ENCODE measurements at places on chromosomes 4 and X. TPM values are rescaled to one million over a fixed set of nuclear protein-coding genes. Genes with fewer than 3 reads are reported as not detected.

GRCh38 chr4:162803378-162803777 lies 363.3 kb downstream of the NAF1 start:
- DNase-seq: no peak

DNA sequence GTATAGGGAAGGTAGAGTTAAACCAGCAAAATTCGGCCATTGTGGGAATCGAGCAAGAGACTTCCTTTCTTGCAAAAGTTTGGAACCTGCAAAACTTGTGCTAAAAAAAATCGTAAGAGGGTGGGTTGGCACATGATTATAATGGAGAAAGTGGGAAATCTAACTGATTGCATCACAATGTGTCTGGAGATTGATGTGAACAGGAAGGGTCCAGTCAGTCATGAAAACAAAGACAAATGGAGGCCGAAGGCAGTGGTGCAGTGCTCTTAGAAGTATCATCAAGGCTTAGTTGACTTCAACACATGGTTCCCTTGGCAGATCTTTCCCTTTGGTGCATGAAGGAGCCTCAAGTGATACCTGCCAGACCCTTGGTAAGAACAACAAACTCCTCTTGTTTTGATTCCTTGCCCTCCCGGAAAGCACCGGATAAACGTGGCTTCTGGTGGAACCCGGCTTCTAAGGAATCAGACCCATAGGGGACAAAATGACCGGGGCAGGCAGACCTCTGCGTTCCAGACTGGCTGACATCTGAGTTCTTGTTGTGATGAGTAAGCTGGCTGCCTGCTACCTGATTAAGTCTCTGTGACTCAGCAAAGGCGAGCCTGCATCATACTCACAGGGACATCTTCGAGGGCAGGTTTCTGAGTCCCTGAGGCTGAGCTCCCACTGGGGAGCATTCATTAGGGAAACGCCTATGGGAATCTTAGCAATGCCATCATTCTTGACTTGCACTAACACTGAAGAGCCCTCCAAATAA lies 87.7 kb upstream of the MAP3K15 start:
- peak; percentile 76 for DNase-seq

GRCh38 chr4:72340803-72341431 lies 228.1 kb downstream of the ADAMTS3 start:
- peak; percentile 19 for DNase-seq

- no peak for DNase-seq
Observed at GRCh38 chr4:132958457-132959263, 190.4 kb upstream of the PCDH10 start.

GRCh38 chr4:87032884-87033533 lies 98.2 kb downstream of the AFF1 start:
- DNase-seq: peak; percentile 81

DNA sequence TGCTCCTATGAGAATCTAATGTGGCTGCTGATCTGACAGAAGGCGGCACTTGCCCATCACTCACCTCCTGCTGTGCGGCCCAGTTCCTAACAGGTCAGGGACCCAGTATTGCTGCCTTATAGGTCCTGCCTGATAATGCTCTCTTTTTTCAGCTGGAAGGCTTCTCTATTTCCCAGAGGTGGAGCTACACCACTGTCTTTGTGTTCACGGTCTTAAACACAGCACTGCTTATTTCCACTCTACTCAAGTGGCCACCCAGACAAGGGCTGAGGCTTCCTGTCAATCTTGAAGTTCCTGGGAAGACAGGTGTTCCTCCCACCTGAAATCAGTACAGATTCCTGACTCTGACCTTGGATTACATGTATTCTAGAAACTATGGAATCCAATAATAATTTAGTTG lies 270.6 kb downstream of the NR3C2 start:
- no peak for DNase-seq

DNA sequence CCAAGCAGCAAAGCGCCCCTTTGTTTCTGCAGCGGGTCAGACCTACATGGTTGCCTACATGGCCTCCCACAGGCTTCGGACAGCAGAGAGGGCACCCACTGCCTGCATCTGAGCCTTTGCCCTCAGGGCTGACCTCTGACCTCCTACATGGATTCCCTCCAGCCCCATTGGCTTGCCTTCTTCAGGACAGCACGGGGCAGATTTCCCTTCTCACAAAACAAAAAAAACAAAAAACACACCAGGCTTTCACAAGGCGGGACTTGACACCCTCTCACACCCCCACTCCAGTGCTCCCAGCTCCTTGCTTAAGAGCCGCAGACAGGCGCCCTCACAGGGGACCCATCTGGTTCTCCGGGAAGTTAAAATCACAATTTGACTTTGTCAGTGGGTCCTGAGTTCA lies 32.9 kb downstream of the ZFYVE28 start:
- DNase-seq: no peak

DNA sequence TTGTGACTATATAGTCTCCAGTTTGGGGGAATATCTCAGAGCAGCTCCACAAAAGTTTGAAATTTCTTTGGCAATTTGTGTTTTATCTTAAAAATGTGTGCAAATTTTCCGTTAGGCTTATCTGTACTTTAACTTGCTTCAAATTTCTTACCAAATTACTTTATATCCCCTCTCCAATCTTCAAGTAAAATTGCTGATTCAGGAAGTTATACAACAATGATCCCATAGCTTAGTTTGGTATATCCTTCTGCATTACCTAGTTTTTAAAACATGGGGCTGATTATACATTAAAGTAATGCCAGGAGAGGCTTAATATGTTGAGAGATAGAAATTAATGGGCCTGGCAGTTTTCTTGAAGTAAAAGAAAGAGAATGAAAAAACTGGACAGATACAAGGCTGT lies 66.6 kb downstream of the TAF1 start:
- DNase-seq: no peak

DNA sequence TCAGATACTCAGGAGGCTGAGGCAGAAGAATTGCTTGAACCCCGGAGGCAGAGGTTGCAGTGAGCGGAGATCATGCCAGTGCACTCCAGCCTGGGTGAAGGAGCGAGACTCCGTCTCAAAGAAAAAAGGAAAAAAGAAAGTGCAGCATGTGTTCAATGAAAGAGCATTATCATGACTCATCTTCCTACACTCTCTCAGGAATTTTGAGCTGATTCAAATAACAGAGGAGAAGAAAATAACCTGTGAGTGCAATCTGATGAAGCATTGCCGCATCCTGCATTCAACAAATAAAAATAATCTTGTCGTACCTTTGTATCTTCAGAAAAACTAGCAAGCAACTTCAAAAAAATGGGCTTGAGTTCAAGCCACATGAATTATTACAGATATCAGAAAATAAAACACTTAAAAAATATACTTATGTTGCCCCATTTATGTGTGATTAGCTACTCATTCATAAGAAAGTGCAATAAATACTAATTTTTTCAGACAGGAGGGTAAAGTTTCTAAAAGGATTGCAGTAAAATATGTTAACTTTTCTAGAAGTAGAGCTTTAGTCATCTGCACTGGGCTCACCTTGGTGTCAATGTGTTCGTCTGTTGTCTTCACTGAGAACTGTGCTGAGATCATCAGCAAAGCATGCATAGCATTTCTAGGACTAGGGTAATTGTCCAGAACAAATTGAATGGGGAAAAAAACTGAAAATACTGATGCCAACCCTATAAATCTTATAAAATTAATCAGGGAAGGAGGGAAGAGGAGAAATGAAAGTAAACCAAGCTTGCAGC lies 90.4 kb upstream of the VCX3B start:
- DNase-seq: peak; percentile 78

- no peak for DNase-seq
Observed at GRCh38 chrX:72005046-72005445, 94.4 kb downstream of the NHSL2 start.

DNA sequence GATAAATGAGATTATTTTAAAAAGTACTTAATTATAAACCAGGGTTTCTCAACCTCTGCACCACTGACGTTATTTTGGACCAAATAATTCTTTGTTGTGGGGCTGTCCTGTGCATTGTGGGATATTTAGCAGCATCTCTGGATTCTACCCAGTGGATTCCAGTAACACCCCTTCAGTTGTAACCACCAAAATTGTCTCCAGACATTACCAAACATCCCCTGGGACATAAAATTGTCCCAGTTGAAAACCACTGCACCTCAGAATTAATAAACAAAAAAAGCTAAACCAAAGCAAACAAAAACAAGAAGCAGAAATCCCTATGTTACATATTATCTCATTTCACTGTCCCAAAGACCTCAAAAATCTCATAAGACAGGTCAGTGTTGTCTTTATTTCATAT lies 54.2 kb upstream of the GIMD1 start:
- DNase-seq: no peak

GRCh38 chrX:31889088-31889487 lies 817.2 kb upstream of the FTHL17 start:
- DNase-seq: no peak

DNA sequence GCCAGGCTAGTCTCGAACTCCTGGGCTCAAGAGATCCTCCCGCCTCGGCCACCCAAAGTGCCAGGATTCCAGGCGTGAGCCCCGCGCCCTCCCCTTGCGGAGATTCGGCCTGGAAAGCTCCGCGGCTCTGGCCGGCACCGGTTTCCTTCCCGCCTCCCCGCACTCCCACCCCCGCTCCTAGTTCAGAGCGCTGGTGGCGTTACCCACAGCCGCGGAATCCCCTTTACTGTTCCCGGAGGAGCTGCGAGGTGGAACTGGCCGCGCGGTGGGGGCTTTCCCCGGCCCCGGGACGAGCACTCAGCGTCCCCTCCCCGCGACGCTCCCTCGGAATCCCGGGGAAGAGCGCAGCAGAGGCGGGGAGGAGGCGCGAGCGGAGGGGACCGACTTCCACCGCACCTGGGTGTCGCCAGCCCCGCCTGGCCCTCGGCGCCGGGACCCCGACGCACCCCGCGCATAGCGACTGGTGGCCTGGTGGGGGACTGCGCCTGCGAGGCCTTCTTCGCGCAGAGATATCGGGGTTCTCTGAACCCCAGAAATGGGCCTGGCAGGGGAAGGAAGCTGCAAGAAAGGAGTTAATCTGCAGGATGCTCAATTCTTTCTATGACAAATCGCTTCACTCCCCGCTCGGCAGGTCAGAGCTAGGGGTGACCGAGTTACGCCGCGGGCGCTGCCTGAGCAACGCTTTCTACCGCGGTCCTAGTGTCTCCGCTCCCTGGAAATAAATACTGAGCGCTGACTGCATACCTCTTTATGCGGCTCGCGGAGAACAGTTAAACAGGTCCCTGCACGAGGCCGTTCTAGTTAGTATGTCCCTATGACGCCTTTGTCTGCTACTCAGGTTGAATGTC lies 14.6 kb upstream of the SLC25A4 start:
- DNase-seq: peak; percentile 6

DNA sequence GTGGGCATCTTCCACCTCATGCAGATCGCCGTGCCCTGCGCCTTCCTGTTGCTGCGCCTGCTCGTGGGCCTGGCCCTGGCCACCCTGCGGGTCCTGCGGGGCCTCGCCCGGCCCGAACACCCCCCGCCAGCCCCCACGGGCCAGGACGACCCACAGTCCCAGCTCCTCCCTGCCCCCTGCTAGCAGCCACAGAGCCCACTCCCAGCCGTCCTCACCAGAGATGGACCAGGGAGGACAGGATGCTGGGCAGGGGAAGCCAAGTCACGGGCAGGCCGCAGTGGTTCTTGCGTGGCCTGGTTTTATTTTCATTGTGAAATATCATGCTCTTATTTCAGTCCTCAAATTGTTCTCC lies 15.1 kb downstream of the DGKQ start:
- DNase-seq: no peak

DNA sequence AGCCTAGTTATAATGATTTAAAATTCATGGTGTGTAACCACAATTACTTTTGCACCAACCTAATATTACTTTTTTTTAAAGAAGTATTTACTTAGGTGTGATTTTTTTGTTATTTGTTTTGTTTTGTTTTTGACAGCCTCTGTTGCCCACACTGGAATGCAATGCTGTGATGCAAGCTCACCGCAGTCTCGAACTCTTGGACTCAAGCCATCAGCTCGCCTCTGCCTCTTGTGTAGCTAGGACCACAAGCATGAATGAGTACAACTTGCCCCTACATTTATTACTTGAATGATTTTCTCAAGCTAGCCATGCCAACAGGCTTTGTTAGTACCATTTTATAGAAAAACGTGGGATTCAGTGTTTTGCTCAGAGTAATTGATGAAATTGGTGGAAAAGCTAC lies 488.8 kb upstream of the CPEB2 start:
- peak; percentile 6 for DNase-seq

DNA sequence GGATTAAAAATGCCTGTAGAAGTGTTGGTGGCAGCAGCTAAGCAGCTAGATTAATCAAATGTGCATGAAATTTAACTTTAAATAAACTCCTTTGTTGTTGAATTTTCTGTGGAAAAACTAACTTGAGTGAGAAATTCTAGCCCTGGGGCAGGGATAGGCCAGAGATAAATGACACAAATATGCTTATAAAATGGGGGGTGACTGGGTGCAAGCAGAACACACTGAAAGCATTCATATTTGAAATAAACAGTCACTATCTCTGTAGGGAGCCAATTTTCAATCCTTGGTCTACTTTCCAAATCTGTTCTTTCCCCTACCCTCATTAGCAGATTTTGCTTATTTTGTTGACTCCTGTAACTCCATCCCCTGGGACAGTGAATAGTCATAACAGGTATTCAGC lies 47.9 kb downstream of the RBPJ start:
- no peak for DNase-seq

GRCh38 chrX:86002076-86002896 lies 45.1 kb downstream of the CHM start:
- peak; percentile 59 for DNase-seq

- peak; percentile 56 for DNase-seq
Observed at GRCh38 chrX:40146262-40147125, 48.7 kb upstream of the BCOR start.

DNA sequence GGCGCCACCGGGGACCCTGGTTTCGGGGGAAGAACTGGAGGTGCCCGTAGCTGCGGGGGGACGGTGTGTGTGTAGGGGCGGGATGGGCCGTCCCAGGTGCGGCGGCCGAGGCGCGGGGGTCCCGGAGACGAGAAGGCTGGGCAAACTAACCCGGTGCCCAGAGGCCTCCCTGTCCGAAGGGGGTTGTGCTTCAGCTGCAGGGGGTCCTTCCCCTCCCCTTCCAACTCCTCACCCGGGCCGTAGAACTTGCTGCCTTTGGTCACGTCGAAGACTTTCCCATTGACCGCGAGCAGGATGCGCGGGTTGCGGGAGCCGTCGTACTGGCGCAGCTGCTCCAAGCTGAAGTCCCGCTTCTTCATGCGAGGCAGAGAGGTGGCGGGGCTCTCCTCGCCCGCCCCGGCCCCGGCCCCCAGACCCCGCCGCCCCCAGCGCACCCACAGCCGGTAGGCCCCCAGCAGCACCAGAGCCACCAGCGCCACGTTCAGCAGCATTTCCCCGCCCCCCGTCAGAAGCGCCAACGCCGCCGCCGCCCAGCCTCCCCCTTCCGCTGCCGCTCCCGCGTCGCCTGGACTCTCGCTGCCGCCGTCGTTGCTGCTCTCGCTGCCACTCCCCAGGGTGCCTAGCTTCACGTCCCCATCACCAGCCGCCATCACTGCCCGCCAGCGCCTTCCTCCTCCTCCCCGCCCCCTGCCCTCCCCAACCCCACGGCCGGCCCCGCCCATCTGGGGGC lies at the start of gene PGRMC2:
PGRMC2 (minus strand) TSS at position 673 of the 730 bp plus-strand sequence; CDS start at position 650, 23 bp downstream.
- peak; percentile 19 for DNase-seq

Gene SOWAHB
- 6.8 TPM for total RNA-seq

Gene ASB9
- 0.27 TPM for total RNA-seq

Gene SRPX
- total RNA-seq: 60.1 TPM

Gene TEX11
- total RNA-seq: not detected

Gene SCRG1
- 4.3 TPM for total RNA-seq

Gene HDX
- total RNA-seq: 8.9 TPM
